ENCODE measurements at places on chromosomes 5 and 9. TPM values are rescaled to one million over a fixed set of nuclear protein-coding genes. Genes with fewer than 3 reads are reported as not detected.
A peak's percentile ranks its signal among the peaks of the same experiment; 100 is the strongest.

GRCh38 chr9:134855900-134856377, 24.7 kb upstream of the FCN2 start:
- no peak for DNase-seq

DNA sequence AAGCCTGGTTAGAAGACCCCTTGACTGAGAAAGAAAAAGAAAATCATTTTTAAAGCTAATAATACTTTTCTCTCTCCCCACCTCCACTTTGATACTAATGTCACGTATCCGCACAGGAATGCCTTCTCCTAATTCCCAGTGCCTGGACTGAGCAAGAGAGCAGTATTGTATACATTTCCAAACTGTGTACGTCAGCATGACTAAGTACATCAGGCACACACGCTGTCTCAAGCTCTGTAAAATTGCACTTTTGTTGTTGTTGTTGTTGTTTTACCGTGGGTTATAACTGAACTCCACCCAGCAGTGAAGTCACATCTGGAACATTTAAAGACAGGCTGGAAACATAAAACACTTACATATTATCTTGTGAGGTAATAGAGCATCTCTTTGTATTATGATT, 407.6 kb downstream of the DNAH5 start:
- DNase-seq = peak; percentile 10

DNA sequence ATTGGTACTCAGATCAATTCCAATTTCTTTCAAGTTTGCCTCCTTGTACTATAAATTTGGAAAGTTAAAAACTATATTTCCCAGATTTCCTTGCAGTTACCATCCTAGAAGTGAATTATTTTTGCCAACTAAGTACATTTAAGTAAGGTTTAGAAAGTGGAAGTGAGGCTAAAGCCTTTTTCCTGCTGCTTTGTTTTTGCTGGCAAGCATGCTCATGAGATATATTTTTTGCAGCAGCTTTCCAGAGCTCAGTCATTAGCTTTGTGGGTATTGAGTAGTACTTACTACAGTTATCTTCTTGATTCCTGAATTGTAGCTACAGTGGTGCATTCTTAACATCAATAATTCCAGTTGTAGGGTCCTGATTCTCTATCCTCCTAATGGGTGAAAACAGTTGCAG, 3.5 kb upstream of the BTF3 start:
- DNase-seq = no peak

The KYAT1 gene
- 6.8 TPM for total RNA-seq

- DNase-seq = no peak
Measured at GRCh38 chr5:73960023-73960422, 334.0 kb downstream of the ARHGEF28 start.

DNA sequence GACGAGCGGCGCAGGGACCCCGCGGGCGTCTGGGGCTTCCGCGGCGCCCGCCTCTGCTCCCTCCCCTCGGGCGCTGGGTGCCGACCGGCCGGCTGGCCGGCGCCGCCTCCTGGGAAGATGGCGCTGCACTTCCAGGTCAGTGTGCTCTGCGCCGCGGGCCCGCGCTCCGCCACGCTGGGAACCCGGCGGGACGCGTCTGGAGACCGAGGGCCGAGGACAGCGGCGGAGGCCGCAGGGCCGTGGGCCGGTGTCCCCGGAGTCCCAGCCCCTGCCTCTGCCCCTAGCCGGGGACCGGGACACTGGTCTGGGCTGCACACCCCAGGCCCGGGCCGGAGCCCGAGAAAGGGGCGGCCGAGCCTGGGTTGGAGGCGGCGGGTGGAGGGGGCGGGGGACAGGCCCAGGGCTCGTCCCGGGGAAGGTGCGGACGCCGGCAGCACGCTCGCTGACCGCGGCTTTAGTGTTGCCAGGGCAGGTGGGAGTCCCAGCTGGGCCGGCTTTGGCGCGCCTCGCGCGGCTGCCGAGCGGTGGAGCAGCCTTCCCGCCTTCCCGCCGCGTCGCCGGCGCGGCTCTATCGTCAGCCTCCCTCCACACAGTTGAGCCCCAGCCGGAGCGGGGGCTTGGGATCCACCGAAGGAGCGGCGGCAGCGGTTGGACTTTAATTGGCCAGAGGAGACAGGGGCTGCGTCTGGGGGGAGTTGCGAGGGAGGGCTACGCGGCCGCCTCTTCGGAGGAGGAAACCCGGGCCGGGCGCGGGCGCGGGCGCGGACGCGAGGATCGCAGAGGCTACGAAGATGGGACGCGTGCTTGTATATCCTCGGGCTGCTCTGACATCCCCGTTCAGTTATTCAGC, at the start of gene RANBP17:
RANBP17 (plus strand) TSS at position 102 of the 850 bp plus-strand sequence.
- peak; percentile 67 for DNase-seq

The MARCHF11 gene
- not detected for total RNA-seq

The PCDHGA9 gene
- 4.7 TPM for total RNA-seq

GRCh38 chr5:151424892-151425523, 22.4 kb upstream of the SLC36A1 start:
- DNase-seq = no peak

DNA sequence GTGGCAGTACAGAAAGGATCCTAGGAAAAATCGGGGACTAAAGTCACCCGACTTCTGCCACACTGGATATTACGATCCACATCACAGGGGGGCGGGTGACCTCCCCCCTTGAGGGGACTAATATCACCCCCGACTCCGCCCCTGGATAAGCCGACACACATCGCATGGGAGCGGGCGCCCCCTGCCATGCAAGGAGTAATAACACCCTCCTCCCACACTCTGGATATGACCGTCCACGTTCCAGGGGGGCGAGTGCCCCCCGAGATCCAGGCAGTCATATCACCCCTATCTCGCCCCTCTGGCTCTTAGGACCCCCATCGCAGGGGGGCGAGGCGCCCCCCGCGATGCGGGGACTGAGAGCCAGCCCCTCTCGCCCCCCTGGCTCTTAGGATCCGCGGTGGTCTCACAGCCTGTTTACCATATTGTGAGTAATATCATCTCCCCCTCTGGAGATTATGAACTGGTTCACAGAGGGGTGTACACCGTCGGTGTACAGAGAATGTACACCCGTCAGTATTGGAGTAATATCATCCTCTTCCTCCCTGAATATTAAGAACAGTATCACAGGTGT, 423.0 kb downstream of the DIRAS2 start:
- no peak for DNase-seq

- DNase-seq = no peak
Measured at GRCh38 chr5:36355516-36355915, 53.8 kb upstream of the RANBP3L start.

The IL13 gene
- not detected for total RNA-seq

DNA sequence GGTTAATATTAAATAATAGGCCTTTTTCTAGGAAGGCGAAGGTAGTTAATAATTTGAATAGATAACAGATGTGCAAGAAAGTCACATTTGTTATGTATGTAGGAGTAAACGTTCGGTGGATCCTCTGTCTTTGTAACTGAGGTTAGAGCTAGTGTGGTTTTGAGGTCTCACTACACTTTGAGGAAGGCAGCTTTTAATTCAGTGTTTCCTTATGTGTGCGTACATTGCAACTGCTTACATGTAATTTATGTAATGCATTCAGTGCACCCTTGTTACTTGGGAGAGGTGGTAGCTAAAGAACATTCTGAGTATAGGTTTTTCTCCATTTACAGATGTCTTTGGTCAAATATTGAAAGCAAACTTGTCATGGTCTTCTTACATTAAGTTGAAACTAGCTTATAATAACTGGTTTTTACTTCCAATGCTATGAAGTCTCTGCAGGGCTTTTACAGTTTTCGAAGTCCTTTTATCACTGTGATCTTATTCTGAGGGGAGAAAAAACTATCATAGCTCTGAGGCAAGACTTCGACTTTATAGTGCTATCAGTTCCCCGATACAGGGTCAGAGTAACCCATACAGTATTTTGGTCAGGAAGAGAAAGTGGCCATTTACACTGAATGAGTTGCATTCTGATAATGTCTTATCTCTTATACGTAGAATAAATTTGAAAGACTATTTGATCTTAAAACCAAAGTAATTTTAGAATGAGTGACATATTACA, 45.7 kb downstream of the TGFBR1 start:
- no peak for DNase-seq

The DMRT3 gene
- total RNA-seq = not detected

- DNase-seq = no peak
Measured at GRCh38 chr5:60597572-60598320, 102.2 kb downstream of the DEPDC1B start.

DNA sequence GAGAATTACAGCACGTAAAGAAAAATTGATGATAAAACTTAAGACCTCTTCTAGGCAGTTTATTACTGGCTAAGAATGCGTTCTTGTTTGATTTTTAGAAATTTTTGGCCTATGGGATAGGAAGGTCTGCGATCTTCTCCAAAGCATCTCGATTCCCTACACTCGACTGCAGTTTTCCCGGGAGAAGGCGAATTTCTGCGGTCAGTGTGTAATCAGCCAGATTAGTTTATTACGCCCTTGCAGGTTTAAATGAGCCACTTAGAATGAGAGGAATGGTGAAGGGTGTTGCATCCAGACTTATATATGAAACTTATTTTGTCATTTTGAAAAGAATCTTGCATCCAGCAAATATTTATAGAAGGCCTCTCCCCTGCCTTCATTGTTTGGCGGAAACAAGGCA, 1.2 kb downstream of the MTAP start:
- DNase-seq = peak; percentile 57

The EQTN gene
- not detected for total RNA-seq

DNA sequence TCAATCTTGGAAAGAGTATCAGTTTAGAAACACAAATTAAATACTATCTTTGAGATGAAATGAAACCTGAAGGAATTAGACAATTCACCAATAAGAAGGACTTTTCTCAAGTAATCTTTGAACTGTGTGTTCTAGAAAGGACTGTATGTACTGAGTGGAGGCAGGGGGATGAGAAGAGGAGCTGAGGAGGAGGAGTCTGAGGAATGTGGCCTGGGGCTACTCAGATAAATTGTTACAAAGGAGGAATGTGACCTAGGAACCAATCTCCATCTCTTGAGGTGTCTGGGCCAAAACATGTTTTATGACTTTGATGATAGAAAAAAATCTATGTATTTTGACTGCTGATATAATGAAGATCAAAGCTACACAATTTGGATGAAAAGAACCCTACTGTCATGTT, 124.3 kb upstream of the ANKRD55 start:
- no peak for DNase-seq

DNA sequence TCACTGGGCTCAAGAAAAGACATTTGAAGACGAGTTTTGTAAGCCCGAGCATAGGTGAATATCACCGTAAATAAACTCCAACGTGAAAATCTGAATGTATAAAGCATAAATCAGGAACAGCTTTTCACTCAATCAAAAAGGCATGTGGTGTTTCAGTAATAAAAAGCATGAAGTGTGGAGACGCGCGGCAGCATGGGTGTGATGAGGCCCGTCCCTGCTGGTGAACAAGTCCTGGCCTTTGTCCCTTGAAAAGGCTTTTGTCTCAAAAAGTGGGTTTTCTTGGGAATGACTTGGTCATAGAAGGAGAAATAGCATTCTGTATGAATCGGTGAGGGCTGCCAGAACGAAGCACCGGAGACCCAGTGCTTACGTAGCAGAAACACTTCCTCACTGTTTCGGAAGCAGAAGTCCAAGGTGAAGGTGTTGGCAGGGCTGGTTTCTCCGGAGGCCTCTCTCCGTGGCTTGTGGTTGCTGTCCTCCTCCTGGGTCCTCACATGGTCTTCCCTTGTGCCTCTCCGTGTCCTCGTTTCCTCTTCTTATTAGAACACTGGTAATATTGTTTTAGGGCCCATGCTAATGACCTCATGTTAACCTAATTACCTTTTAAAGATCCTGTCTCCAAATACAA, 24.9 kb downstream of the ROPN1L start:
- no peak for DNase-seq

The NUTM2G gene
- not detected for total RNA-seq

DNA sequence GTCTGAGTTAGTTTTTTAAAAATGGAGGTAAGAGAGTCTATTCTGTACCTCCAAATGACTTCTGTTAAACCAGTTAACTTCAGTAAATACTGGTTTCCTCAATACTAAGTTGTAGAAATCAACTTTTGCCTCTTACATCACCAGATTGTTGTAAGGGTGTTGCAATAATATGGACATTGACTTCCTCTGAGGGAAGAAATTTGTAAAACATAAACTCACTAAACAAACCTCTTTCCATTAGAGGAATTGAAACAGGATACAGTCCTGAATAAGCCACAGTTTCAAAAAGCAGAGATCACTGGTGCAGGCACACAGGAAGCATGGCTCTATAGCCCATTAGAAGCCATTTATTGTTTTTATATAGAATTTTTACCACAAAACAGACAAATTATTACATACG, 32.7 kb upstream of the SLCO6A1 start:
- peak; percentile 23 for DNase-seq

GRCh38 chr5:58786035-58786434, 203.2 kb downstream of the RAB3C start:
- DNase-seq = no peak

GRCh38 chr5:168984135-168984675, 316.7 kb downstream of the SLIT3 start:
- no peak for DNase-seq

The ATP10B gene
- total RNA-seq = not detected

GRCh38 chr9:135992486-135993408, 31.6 kb upstream of the UBAC1 start:
- peak; percentile 93 for DNase-seq

DNA sequence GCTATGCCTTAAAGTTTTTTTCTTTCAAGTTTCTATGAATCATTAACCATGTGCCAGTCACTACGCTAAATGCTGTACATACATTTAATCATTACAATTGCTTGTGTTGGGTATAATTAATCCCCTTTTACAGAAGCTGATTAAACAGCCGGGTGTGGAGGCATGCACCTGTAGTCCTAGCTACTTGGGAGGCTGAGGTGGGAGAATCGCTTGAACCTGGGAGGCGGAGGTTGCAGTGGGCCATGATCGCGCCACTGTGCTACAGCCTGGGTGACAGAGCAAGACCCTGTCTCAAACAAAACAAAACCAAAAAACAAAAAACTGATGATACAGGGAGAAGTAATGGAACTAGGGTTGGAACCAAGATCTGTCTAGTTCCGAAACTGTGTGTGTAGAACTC, 1.2 kb upstream of the UBE2R2 start:
- DNase-seq = no peak

- DNase-seq = no peak
Measured at GRCh38 chr5:95818181-95819147, 4.1 kb downstream of the GLRX start.

DNA sequence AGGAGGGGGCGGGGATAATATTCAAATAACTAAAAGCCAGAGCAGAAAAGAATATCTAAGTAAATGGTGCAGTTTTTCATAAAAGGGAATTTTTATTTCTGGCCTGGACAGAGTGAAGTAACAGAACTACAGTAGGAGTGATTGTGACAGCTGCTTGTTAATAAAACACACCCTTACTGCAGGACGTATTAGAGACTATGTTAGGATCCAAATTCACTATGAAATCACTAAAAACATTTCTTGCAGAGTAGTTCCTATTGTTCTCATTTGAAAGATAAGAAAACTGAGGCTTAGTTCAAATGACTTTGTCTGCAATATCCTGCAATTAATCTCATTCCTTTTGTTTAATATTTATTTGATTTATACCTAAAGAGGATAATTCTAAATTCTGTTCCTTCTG, 39.5 kb downstream of the FAM174A start:
- DNase-seq = no peak

- DNase-seq = no peak
Measured at GRCh38 chr5:108720391-108720790, 27.3 kb upstream of the FER start.

The FOXD4L5 gene
- total RNA-seq = under 0.01 TPM

- peak; percentile 92 for DNase-seq
Measured at GRCh38 chr9:755454-756381, 85.8 kb upstream of the DMRT1 start.

- peak; percentile 1 for DNase-seq
Measured at GRCh38 chr9:3058409-3058808, 214.5 kb upstream of the PUM3 start.

The PCDHB12 gene
- under 0.01 TPM for total RNA-seq
